Daoy (cell line): ENCODE measurements at places on chromosomes 12 and 14. TPM values are rescaled to one million over a fixed set of nuclear protein-coding genes. Genes with fewer than 3 reads are reported as not detected.

ACOT6 gene
- not detected in 2 replicates for total RNA-seq

ACSS3 gene
- 4.2 and 7.0 TPM in 2 replicates for total RNA-seq

MYF6 gene
- not detected in 2 replicates for total RNA-seq

DNA sequence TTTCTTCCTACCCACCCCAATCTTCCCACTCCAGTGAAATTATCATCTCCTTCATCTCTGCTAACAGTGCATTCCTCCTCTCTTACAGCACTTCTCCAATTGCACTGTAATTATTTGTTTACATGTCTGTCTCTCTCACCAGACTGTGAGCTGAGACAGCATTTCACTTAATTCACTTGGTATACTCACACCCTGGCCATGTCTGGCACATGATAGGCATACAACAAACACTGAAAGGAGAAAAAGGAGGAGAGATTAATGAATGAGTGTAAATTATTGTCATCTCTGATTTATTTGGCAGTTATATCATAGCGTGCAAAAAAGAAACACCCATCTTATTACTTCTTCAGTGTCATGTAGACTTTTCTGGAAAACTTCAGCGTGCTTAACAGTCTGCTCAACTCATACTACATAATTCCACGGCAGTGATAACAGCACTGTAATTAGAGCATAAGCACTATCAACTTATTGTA, 452.3 kb downstream of the ADAMTS20 start:
- peak; percentile 9 for DNase-seq

- no peak for DNase-seq
Observed at GRCh38 chr14:100472094-100472455, 115.1 kb downstream of the BEGAIN start.

GRCh38 chr12:31037028-31037427, 36.6 kb upstream of the DDX11 start:
- DNase-seq, result no peak

- no peak for DNase-seq
Observed at GRCh38 chr14:60738843-60739508, 4.4 kb downstream of the MNAT1 start.

- DNase-seq, result no peak
Observed at GRCh38 chr12:132972374-132972773, 13.8 kb upstream of the ZNF26 start.

DNA sequence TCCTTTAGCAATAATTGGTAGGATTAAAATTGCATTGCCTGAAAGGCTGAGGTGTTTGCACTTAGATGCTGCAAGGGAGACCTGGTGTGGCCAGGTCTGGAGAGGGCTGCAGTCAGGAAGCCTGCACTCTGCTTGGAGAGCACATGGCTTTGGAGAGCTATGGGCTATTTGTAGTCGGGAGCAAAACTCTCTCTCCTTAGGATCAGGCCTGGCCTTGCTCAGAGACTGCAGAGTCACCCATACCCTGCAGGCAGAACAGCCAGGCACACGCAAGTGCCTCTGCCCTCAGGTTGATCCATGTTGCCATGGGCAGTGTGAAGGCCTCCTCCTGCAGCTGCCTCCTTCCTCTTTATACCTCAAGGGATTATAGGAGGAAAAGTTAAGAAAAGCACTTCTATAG, 26.8 kb downstream of the CKB start:
- DNase-seq, result no peak
